Brain (organoid and tissue), 16 donors: ENCODE measurements at places on chromosomes 2 and 18.

DNA sequence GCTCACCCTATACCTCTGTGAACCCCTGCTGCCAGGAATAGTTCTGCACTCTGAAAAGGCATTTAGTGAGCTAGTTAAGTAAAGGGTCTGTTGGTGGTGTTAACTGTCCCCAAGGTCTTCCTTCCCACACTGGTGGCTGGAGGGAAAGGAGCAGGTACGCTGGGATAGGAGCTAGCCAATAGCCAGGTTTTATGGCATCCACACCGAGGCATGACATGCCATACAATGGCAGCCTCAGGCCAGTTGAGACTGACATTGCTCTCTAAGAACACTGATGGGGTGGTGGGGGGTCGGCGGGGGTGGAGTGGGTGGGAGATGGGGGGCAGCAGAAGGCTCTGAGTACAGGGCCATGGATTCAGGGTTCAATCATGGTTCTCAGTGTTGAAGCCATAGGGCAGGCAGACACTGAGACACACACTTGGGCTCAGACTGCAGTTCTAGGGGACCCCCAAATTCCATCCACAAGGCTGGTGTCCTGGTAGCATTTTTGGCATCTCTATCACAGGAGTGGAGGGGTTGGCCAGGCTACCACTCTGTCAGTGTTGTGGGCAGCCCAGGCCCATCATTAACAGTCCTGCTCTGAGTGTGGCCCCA is 136.0 kb downstream of the CTIF start:
- no peak for DNase-seq

DNA sequence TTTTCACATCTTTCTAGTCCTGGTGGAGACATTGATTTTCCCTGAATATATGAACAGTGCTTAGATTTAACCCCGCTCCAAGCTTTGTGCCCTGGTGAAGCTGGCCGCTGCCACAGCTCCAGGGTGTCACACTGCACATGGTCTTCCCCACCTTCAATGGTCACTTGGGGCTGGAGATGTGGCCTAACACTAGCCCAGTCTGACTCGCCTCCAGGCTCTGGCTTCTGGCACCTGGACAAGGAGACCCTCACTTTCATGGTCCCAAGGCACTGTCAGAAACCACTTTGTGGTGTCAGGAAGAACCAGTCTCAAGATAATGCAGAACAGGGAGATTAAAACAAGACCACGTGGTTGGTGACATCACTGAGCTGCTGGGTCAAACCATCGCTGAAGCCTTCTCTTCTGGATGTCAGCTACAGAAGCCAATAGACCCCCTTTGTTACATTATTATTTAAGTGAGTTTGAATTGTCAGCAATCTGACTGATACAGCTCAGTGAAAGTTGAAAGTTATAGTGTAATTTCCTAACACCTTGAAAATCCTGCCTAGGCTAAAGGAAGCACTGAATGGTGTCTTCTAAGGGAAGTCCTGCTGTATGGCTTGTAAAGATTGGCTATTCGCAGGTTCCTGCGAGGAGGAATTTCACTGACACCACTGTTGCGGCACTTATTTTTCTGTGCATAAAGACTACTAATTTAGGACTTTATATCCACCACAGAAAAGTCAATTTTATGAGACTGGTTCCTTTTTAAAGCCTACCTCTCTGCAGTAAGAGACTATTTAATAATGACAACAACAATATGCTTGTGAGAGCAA is 55.0 kb upstream of the CTDP1 start:
- no peak for DNase-seq

DNA sequence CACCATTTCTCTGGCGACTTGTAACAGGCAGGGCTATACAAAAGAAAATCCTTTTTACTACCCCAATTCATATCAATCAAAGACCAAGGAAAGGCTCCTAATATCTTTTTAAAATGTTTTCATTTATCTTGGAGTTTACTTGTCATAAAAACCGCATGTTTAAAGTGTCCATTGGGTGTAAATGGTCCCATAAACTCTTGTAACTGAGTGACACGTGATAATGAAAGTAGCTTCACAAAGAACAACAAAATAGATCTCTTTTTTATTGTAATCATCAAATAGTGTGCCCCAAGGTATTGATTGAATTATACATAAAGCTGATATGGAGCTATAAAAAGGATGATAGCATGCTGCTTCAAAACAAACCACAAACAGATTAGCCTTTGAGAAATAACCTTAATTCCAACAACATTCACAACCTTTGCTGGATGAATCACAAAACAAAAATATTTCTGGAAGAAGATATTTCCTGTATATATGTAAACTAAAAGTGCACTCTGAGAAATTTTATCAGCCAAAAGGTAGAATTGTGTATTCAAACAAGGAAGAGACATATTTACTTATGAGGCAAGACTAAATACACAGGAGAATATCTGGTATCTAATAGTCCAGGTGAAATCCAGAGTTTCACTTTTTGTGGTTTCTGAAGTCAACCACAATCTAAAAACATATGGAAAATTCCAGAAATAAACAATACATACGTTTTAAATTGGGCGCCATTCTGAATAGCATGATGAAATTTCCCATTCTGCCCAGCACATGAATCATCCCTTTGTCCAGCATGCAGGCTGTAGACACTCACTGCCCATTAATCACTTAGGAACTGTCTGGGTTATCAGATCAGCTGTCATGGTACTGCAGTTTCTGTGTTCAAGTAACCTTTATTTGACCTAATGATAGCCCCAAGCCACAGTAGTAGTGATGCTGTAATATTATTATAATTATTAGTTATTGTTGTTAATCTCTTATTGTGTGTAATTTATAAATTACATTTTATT is 237.5 kb downstream of the PIK3C3 start:
- no peak for DNase-seq

- DNase-seq = peak; percentile 68
Observed at GRCh38 chr2:132478461-132479105, 62.0 kb downstream of the GPR39 start.

DNA sequence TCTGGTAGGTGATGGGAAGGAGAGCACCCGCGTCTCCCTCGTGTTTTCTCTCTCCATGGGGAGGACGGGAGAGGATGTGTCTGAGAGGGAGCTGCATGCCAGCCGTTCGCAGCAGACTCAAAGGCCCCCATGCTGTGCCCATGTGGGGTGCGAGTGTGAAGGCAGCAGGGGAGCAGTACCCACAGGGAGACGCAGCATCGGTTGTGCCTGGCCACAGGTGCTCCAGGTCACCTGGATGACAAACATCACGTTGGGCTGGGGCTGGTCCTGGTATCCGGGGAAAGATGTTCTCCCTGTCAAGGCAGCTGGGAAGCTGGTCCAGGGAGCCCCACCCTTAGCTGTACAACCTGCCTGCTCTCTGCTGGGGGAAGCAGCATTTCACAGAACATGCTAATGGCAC is 119.5 kb upstream of the SALL3 start:
- DNase-seq = no peak

DNA sequence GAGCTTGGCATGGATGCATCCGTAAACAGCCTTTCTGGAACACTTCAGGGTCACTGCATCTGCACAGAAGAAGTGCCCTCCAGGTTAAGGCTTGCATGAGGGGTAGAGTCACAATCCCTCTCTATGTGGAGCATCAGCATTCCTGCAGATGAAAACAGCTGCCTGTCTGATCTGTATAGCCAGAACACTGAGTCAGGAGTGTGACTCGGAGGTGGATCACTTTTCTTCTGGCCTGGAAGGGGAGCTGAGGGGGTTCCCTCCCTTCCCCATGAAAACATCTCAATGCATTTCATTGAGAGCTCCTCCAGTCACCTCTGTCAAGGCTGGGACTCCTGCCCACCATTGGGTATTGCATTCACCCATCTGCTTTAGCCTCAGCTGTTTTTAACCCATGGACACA is 72.5 kb upstream of the SERPINE2 start:
- no peak for DNase-seq

- peak; percentile 13 for DNase-seq
Observed at GRCh38 chr2:55268288-55268906, 634 bp downstream of the MTIF2 start.

DNA sequence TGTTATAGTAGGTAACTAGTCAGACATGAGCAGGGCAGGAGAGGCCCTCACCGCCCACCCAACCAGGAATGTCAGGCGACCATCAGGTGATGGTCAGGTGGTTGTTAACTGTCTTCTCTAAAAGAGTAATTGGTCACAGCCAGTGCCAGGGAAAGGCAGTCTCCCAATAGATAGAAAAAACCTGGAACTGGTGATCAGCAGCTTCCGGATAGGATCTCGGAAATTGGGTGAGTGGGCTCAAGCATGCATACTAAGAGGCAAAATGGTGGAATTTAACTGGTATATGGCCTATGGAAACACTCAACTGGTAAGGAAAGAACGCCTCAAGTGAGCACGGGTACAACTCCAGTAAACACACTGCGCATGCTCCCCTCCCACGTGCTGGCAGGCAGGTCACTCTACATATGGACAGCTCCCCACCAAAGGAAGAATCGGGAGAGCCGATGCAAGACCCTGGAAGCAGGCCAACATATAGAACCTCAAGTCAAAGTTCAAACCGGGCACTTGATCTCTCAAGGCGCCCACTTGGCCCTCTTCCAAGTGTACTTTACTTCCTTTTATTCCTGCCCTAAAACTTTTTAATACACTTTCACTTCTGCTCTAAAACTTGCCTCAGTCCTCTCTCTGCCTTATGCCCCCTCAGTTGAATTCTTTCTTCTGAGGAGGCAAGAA is 43.5 kb upstream of the TMEM131 start:
- no peak for DNase-seq

- no peak for DNase-seq
Observed at GRCh38 chr2:18647731-18648130, 58.4 kb upstream of the NT5C1B start.

- no peak for DNase-seq
Observed at GRCh38 chr2:164812378-164812777, 29.2 kb downstream of the COBLL1 start.

DNA sequence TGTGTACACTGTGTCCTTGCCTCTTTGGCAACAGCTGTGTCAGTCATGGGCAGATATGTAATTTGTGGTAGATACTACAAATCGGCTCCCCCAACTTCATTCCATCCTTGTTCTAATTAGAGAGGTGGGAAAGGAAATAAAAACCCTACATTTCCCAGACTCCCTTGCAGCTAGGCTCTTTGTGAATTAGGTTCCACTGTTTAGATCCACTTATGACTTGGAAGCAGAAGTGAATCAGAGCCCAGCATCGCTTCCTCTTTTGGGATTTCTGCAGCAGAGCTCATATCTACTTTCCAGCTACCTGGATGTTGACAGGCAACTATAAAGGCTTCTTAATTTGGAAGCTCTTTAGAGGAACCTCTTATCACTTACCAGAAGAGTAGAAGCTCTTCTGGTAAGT is 34.1 kb upstream of the NARS1 start:
- no peak for DNase-seq

GRCh38 chr2:132677661-132678060 is 7.7 kb upstream of the LYPD1 start:
- DNase-seq = no peak

- DNase-seq = no peak
Observed at GRCh38 chr18:62914871-62915392, 199.6 kb downstream of the PHLPP1 start.

- no peak for DNase-seq
Observed at GRCh38 chr18:60892441-60892840, 440.8 kb upstream of the CDH20 start.

DNA sequence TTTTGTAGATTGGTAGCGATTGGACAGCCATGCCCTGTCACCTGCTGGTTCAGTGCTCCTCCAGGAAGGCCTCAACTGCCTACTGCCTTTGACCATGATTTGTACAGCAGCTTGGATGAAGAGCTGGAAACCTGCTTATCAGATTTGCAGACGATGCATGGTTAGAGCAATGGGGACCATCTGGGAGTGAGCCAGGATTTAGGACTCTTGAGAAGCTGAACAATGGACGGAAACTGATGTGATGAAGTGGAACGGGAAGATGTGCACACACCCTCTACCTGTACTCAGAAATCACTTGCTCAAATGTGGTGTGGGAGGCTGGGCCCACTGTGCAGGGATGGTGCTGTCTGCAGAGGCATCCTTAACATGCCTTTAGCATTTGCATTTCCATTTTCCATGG is 57.2 kb downstream of the NCK2 start:
- no peak for DNase-seq

DNA sequence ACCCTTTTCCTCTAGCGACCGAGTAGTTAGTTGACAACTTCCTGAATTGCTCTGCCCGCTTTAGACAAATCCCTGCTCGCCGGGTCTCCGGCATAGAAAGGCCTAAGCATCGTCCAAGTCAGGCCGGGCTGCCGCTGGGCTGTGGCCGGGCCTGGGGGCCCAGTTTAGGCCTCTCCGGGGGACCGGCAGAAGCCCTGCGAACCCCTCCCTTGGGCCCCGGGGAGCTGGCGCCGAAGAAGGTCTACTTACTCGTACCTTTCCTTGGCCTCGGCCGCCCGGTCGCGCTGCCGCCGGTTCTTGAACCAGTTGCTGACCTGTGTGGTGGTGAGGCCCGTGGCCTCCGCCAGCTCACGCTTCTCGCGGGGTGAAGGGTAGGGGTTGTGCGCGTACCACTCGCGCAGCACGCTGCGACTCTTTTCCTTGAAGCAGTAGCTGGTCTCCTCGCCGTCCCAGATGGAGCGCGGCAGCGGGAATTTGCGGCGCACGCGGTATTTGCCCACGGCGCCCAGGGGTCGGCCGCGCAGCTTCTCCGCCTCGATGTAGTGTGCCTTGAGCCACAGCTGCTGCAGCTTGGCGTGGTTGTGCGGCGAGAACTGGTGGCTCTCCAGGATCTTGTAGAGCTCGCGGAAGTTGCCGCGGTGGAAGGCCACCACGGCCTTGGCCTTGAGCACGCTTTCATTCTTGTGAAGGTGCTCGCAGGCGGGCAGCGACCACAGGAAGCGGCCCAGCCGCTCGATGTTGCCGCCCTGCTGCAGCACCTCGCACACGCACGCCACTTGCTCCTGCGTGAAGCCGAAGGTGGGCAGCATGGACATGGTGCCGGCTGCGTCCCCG is 739 bp downstream of the SIX2 start:
- peak; percentile 51 for DNase-seq

GRCh38 chr2:190062053-190062452 is 476 bp downstream of the MSTN start:
- no peak for DNase-seq

GRCh38 chr2:109208071-109208950 is 79.3 kb downstream of the SH3RF3 start:
- DNase-seq = no peak

GRCh38 chr18:77138270-77138669 is 5.7 kb upstream of the MBP start:
- DNase-seq = peak; percentile 30

DNA sequence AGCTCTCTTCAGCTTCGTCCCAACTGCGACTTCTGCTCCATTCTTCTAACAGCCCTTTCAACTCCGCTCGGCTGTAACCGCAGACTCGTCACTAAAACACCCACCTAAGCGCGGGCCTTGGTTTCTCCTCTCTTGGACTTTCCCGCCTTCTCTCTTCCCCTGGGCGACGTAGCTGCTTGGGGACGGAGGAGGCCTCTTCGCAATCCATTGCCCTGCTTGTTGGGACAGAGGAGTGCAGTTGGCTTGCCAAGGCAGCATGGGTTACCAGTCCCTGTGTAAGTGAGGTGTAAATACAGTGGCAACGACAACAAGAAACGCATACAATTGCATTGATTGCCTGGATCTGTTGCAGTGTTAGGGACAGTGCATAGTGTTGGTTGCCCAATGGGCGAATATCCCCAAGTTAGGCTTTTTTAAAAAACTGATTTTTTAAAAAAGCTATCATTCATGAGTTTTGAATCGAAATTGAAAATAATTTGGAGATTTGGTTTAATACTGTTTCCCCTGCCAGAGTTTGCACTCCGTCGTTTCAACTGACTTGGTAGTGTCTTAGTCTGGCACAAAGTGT is 484 bp upstream of the DARS1 start:
- DNase-seq = no peak
